Esophagus muscularis mucosa (tissue), 4 donors: ENCODE measurements at places on chromosomes 3 and 15. TPM values are rescaled to one million over a fixed set of nuclear protein-coding genes. Genes with fewer than 3 reads are reported as not detected.

- no peak overlapping the region for H3K4me3 ChIP-seq
- H3K27me3 ChIP-seq: no peaks in the 10 kb centered on the region
- H3K36me3 ChIP-seq: no peaks in the 10 kb centered on the region
Observed at GRCh38 chr3:182118066-182118465, 406.3 kb downstream of the SOX2 start.

GRCh38 chr15:51874751-51875644 is 45.5 kb downstream of the TMOD3 start:
- peaks cover 38% of the 10 kb centered on the region for H3K4me1 ChIP-seq
- H3K27me3 ChIP-seq: no peaks in the 10 kb centered on the region
- no peaks in the 10 kb centered on the region for H3K36me3 ChIP-seq
- no peak overlapping the region for H3K4me3 ChIP-seq

The CADM2 gene
- total RNA-seq: 11.4 TPM

GRCh38 chr15:77986891-77987764 is 90.4 kb downstream of the TBC1D2B start:
- H3K4me3 ChIP-seq: no peak overlapping the region
- H3K4me1 ChIP-seq: peaks cover 36% of the 10 kb centered on the region
- no peak overlapping the region for H3K27ac ChIP-seq

DNA sequence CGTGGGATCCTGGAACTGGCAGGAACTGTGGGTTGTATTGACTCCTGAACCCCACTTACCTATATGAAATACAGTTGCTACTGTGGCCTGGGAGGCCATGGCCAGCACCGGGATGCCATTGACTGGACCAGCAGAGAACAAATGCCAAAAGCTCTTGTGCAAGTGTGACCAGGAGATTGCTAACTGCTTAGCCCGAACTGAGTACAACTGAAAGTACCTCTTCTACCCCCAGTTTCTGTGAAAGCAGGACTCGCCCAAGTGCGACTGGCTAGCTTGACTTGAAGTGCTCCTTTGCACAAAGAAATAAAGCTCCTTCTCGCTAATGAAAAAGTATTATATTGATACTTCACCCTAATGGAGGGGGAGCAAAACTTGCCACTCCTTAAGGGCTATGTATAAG is 101.3 kb upstream of the ATP11B start:
- H3K27me3 ChIP-seq: no peaks in the 10 kb centered on the region
- no peaks in the 10 kb centered on the region for H3K36me3 ChIP-seq
- no peak overlapping the region for H3K4me3 ChIP-seq
- no peaks in the 10 kb centered on the region for H3K4me1 ChIP-seq
- no peak for DNase-seq

- DNase-seq: peak; percentile 87
- no peak overlapping the region for H3K27ac ChIP-seq
- peaks cover 30% of the 10 kb centered on the region for H3K4me1 ChIP-seq
- no peak overlapping the region for H3K4me3 ChIP-seq
- H3K36me3 ChIP-seq: peaks cover 72% of the 10 kb centered on the region
Observed at GRCh38 chr3:14150491-14151230, 25.8 kb downstream of the TMEM43 start.
